ENCODE measurements at places on chromosomes 2 and 18.

DNA sequence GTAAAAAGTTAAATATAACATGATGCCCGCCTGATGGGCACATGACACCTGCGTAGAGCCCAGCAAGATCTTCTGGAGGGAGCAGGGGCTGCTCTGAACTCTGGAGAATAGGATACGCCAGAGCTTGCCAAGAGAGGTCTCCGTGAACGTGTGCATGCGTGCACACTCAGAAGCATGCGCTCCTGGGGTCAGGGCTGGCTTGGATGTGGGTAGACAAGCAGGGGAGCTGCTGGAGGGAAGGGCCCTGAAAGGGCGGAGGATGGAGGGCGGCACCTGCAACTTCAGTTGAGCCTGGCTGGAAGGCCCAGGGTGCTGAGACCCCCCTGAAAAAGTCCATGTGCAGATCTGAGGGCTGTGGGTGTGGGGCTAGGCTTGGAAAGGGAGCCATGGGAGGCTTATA, 828.4 kb upstream of the SALL3 start:
- DNase-seq, result no peak

DNA sequence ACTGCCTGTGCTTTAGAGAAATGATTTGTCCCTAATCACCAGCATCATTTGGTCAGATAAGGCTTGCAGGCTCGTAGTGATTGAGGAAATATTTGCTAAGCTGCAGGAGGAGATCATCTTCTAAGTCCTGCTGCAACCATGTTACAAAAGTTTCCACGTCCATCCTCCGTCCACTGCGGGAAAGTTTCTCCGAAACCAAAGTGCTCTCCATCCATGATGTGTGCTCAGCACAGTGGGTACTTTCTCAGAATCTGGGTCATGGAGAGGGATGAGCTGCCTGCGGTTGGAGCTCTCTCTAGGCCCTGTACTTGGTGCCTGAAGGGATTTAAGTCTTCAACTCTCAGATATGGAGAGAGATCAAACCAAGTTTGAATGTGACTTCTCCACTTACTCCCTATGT, 39.3 kb downstream of the IL1RL2 start:
- no peak for DNase-seq

- no peak for DNase-seq
These were observed 53.3 kb downstream of the ZNF236 start for GRCh38 chr18:76875390-76876325.

- DNase-seq, result no peak
These were observed 300.5 kb downstream of the SUCLG1 start for GRCh38 chr2:84158605-84159004.

GRCh38 chr2:28678944-28679343, 72.7 kb upstream of the PPP1CB start:
- no peak for DNase-seq

GRCh38 chr2:40220177-40220925, 231.5 kb downstream of the SLC8A1 start:
- no peak for DNase-seq

- no peak for DNase-seq
These were observed 49.4 kb upstream of the MCFD2 start for GRCh38 chr2:46964835-46965560.

GRCh38 chr18:41338341-41338740, 616.7 kb upstream of the PIK3C3 start:
- no peak for DNase-seq

DNA sequence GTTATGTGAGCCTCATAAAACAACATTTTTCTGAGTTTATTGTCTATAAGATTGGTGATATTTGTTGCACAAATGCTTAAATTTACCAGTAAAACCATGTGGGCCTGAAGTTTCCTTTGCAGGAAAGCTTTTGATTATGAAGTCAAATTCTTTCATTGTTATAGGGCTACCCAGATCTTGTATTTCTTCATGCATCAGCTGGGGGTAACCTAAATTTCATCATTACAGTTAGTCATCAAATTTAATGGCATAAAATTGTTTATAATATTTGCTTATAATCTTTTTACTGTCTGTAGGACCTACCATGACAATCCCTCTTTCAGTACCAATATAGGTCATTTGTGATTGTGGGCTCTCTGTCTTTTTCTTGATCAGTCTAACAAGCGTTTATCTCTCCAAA, 47.8 kb downstream of the SMAD2 start:
- DNase-seq, result no peak

DNA sequence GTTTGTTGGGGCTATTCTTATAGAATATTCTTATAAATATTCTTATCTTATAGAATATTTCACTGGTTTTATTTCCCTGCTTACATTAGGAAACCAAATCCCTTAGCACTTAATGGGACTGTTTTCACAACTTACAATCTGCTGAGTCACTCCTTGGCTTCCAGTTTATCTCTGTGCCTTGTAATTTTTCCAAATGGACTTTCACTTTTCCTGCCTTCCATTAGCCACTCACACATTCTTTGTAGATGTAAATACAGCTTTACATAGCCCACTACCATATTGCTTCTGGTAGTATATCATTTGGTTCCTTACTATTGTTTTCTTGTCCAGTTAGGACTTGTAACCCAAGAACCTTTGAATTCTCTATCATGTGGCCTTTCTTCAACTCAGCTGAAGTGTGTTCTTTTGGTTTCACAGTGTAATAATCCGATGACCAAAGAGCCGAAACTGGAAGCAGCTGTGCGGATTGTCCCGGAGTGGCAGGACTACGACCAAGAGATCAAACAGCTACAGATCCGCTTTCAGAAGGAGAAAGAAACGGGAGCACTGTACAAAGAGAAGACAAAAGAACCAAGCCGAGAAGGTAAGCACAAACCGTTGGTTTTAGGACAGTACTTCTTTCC, 96.1 kb downstream of the UGGT1 start:
- DNase-seq, result no peak

DNA sequence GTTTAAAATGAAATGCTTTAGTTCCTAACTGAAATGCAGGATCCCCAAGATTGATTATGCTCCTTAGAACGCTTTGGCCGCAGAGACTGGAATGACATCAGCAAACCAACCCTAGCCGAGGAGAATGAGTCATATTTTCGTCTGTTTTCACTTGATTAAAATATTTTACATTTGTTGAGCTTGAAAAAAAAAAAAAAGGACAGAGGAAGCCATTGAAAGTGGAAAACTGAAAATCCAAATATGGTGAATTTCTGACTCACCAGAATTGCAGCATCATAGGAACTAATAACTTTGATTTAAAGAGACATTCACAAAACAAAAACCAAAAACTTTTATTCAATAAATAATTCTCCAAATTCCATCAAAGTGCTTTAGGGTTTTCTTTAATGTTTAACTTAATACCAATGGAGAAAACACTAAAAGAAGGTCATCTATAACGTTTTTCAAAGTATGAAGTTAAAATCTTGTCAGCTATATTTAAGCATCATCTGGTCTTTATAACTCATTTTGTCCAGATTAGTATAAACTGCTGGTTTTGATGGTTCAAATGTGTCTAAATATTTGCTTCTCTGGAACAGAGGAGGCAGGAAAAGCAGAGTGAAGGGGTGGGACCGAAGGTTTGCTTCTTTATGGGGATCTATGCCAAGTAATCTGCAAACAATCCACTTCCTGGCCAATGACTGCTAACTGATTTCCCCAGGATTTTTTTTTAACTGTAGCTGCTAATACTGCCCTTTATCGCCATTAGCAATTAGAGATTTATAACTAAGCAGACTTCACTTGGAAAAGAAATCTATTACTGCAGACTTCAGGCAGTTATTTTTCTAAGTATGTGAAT, 30.9 kb upstream of the COL5A2 start:
- no peak for DNase-seq

DNA sequence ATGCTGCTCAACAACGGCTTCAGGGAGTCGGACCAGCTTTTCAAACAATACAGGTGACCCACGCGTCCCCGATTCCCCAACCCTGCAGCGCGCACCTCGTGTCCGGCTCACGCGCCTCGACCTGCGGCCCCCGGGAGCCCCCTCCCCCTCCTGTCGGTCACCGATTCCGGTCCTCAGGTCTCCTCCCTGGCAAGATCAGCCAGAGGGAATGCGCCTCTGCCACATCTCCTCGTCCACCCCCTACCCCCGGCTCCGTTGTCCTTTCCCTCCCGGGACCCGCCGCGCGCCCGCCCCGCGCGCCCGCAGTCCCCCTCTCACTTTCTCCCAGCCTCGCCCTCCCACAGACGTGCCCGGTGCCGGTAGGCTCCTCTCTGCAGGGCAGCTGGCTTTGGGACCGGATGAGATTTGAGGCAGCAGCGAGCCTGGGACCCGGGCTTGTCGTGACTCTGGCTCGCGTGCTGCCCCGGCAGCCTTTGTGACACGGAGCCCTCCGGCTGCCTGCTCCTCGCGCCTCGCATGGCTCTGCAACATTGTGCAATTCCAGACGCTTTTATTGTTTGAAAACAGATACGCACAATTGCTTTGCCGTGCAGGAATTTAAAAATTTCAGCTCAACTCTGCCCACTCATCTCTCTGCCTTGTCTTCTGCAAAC, 558 bp downstream of the TTC39C start:
- DNase-seq, result no peak

DNA sequence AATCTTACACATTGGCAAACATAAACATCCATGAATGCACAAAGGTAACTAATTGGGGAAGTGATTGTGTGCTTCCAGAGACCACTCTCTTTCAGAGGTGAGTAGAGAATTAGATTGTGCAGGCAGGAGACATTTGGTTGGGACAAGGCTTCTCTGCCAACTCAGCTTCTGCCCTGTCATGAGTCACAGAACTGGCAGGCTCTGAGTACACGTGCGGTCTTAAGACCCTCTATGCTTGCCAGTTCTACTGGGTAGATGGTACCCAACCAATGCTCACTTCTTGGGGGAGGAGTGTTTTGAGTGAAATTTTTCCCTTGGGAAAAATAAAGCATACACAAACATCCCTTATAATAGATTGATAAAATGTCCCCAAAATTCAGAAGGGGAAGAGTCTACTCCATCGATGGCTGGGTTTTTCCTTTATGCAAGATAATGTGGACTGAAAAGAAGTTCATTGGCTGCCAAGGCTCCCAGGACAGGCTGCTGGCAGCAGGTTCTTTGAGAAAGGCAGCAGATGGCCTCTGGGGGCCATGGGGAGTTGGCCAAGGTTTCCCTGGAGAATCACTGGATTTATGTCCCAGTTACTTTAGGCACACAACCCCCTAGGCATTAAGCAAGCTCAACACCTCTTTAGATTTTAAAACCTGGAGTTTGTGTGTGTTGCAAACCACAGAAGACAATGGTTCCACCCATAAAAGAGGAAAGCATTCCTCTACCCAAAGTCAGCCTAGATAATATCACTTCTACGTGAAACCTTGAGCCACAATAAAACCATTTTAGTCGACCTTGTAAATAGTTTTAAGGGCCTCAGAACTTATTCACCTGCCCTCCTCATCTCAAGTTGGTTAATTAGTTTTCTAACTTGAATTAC, 417.0 kb downstream of the TXNL1 start:
- no peak for DNase-seq

DNA sequence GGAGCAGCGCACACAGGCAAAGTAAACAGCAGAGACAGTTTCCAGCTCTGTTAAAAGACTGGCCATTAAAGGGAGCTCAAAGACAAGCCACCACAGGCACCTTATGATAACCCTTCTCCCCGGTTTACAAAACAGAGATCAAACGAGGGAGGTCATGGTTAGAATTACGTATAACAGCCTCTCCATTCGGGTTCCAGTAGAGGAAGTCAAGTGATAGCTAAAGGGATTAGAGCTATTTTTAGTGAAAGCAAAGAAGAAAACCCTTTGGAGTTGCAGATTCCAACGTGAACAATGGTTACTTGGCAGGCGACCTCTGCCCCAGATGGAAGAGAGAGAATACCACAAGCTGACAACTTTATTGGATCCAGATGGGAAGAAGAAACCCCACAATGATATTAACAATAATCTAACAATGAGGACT, 31.2 kb upstream of the EDAR start:
- DNase-seq, result no peak
